Ecto neural progenitor cell (in vitro differentiated cells): ENCODE measurements at places on chromosomes 2 and 18.

- no peak for DNase-seq
Measured at GRCh38 chr2:205892251-205892655, 193.7 kb downstream of the INO80D start.

DNA sequence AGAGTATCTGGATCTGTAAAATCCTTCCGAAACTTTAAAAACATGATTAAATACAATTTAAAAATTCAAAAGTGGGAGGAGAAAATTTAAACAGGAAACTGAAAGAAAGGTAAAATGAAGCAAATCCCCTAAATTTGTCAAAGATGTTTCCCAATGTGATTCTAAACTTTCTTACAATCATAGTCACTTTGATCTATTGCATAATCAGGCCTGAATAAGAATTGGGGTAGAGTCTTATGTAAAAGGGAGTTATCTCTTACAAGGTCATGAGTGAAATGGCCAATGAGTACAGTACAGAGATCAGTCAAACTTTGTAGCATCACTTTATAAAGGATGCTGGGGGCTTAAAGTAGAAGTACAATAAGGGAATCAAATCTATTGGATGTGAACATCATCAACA, 1657.7 kb upstream of the CELF4 start:
- no peak for DNase-seq

- no peak for DNase-seq
Measured at GRCh38 chr2:11196246-11196645, 41.0 kb downstream of the SLC66A3 start.

- no peak for DNase-seq
Measured at GRCh38 chr18:1094409-1094808, 189.7 kb downstream of the ADCYAP1 start.

- no peak for DNase-seq
Measured at GRCh38 chr2:234528410-234529148, 31.7 kb upstream of the ARL4C start.

DNA sequence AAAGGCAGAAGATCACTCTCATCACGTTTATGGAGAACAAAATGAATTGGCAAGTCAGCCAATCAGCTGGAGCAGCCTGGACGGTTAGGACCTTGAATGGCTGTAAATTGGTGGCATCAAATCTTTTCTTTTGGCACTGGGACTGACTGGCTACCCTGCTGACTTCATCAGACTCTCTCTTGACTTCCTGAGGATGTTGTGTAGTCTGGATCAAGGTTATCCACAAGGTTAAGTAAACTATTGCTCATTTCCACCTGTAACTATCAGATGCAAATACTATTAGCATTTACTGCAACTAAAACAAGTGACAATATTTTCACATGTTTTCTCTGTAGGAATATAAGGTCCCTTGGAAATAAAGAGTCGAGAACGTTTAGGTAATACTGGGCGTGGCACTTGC, 134.3 kb upstream of the RASGRP3 start:
- DNase-seq, result no peak

DNA sequence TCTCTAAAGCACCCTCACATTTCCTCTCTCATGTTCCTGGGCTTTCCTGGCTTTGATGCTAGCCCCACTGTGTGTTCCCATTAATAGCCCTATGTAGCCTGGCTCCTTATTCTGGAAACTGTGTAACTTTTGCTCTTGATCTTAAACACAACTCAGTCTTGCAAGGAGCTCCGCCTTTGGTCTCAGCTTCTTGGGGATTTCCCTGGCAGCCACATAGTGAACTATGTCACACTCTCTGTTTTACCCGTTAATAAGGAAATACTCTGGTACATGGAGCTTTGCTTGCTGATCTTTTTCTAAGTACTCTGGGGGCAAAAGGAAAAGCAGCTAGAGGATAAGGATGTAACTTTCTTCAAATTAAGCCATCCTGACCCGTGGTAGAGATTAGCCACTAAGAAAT, 259.3 kb downstream of the NEDD4L start:
- DNase-seq, result no peak

- no peak for DNase-seq
Measured at GRCh38 chr2:105574796-105575344, 169.8 kb upstream of the NCK2 start.

DNA sequence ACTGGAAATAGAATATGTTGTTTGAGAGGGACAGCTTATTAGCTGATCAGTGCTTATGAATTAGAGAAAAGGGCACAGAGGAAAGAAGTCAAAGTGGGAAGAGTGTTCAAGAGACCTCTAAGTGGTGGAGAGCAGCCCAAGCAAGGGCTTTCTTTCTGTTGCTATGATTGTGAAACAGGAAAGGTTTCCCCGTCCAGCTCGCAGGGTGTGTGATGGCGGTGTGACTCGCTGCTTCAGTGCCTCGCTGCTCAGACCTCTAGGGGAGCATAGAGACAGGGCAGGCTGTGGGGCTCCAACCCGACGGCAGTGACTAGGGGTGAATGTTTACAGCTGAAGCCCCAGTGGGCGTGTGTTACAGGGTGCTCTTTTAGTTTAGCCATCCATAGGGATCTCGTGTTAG, 166.5 kb upstream of the COPS8 start:
- DNase-seq, result no peak

DNA sequence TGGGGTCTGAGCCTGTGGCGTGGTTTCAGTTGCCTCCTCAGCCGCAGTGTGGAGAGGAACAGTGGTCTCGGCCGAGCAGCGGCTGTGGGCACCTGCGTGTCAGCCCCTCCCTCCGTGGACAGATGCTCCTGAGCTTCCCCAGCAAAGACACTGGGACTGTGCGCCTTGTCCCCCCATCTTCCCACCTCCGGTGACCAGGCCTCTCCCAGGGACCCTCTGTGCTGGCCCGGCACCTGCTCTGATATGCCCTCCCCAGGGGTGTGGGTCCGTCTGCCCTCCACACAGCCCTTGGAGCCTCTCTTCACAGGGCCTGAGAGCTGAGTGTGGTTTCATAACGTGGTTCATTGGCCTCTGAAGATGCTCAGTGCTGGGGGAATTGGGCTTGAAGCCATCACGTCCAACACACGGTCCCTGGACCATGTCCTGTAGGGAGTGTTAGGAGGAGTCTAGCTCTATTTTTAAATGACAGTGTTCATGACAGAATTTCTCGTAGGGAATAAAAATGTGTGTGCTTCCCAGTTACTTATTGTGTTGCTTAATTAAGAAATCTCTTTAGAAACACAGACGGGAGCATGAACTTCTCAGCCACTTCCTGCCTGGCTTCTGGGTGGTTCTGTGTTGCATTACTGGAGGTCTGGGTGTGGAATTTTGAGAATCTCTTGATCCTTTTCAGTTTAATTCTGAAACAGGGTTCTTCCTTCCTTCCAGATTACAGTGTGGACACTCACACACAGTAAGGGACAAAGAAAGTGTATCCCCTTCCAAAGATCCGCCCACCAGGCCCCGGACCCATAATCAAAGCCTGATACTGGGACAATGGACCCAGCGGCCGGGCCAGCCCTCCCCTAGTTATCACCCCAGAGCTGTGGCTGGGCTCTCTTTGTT, 110.7 kb downstream of the NFATC1 start:
- no peak for DNase-seq

DNA sequence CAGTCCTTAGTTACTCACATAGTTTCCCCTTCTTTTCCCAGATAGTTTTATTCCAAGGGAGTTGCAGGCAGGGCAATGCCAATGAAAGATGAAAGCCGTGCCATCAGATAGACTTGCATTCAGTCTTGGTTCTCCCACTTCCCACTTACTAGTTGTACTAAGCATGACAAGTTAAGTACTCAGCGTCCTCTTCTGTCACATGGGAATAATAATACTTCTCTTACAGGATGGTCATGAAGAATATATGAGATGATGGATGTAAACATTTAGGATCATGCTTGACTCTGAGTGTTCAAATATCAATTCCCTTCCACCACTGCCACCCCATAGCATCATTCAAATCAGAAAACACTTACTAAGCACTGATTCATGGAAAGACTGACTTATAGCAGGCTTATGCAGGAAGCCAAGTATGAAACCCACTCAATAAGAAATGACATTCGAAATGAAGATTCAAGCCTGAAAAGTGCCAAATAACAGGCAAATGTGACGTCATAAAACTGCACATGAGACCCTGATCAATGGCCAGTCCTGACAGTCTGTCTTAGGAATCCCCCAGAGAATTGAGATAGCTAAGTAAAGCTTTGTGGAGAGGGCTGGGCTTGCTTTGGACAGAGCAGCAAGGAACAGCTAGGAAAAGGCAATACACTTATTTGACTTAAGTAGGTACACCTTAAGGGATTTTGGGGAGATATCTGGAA, 11.1 kb upstream of the EVA1A start:
- no peak for DNase-seq

DNA sequence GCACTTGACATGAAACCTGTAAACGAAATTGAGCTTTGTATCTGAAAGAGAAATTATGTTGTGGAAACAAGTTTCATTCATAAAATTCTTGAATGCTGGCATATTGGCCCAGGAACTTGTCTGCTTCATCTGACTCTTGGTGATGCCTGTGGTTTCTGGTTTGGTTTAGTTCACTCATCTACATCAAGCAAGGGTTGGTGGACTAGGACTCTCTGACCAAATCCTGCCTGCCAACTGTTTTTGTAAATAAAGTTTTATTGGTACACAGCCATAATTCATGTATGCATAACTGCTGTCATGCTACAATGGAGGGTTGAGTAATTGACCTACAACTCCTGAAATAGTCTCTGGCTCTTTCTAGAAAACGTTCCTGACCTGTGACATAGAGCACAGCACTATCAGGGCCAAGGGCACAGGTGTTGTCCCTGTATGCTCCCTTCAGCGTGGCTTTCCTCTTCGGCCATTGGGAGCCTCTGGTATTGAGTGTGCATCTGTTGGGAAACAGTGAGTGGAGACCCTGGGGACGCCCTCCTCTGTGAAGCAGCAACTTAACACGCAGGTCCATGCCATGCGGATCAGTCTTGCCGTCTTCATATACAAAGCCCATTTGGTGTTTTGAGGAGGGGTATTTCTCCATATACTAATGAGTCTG, 226.3 kb downstream of the SH3RF3 start:
- peak; percentile 32 for DNase-seq

DNA sequence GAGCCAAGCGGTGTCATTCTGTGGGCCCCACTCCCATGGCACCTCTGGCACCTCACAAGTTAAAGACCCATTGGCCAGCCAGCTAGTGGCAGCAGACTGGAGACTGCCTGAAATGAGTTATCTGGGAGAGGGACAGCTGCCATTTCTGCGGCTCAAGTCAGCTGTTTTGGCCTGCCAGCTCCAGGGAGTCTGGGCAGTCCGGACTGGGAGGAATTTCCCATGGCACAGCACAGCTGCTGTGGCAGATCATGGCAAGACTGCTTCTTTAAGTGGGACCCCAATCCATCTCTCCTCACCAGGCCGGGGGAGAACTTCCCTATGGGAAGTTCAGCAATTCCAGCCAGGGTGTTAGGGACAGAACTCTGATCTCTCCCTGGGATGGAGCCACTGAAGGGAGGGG, 2187.6 kb upstream of the CELF4 start:
- DNase-seq, result no peak

GRCh38 chr2:55876429-55877086, 47.0 kb downstream of the EFEMP1 start:
- DNase-seq, result no peak

DNA sequence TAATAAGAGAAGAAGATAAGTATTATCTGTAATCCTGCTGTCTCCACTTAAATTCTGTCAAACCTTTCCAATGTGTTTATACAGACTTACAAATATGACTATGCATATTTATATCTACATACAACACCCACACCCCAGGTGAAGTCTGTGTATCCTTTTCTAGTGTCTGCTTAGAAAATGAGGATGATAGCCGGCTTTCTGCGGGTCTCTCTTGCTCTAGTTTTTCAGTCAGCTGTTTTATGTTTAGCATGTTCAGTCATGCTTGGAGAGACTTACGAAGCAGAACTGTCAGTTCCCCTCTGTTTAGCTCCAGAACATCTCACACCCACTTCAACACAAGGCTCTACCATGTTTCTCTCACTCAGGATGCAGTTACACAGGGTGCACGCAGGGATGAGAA, 137.3 kb upstream of the NFATC1 start:
- no peak for DNase-seq

- DNase-seq, result no peak
Measured at GRCh38 chr2:66899648-66900047, 464.7 kb downstream of the MEIS1 start.
